T-helper 2 cell (primary cell): ENCODE measurements at places on chromosomes 5 and 9.

GRCh38 chr5:103394676-103395075, 136.1 kb downstream of the MACIR start:
- DNase-seq = no peak

DNA sequence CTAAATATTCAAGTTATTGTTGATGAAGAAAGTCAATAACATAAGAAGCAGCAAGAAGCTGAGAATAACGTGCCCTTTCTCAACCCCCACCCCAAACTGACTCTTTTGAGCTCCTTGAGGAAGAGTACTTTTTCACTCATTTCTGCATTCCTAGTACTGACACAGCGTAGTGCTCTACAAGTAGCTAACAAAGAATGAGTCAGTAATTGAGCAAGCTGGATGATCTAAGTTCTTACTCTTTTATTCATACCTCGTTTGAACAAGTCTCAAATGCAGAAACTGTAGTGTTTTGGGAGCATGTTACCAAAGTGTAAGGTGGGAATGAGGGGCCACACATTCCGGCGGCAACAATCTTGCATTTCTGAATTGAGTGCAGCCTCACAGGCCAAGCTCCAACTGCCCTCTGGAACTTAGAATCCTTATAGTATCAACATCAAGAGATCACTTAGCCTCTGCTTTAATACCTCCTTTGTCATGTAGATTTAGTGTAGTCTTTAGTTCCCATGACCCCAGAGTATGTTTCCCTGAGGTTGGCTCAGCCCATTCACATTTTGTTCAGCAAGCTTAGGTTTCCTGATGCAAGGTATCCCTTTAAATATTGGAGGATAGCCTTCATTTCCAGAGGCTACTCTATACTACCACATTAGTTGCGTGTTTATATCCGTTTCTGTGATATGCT, 152.0 kb downstream of the PRR16 start:
- DNase-seq = no peak

GRCh38 chr5:136890431-136891148, 525.2 kb upstream of the TRPC7 start:
- no peak for DNase-seq

- DNase-seq = peak; percentile 42
Observed at GRCh38 chr9:89408628-89409101, 89.2 kb downstream of the SEMA4D start.

DNA sequence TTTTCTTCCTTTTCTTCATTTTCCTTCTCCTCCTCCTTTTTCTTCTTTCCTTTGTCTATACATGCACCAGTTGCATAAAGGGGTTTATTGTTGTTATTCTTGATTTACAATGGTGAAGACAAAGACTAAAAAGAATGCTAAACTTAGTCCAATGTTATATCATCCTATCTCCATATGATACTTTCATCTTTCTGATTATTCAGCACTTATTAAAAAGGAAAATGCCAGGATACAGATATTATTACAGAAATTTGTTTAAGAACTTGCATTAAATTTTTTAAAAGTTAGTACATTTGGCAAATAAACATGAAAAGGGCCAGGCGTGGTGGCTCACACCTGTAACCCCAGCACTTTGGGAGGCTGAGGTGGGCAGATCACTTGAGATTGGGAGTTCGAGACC, 1074.9 kb downstream of the EFNA5 start:
- DNase-seq = no peak

DNA sequence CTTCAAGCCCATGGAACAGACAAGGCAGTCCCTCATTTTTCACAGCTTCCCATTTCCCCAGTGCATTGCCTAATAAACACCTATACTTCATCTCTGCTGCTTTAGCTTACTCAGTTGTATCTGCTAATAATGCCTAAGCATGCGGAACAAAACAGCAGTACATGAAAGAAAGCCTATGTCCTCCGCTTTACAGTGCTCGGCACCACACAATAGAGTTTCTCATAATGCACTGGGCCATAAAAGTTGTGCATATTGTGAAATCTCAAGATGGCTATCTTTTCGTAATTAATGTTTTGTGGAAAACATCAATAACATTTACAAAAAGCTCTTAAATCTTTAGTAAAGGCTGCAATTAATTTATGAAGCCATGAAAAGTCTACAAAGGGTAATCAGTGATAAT, 69.3 kb downstream of the DENND1A start:
- DNase-seq = no peak

DNA sequence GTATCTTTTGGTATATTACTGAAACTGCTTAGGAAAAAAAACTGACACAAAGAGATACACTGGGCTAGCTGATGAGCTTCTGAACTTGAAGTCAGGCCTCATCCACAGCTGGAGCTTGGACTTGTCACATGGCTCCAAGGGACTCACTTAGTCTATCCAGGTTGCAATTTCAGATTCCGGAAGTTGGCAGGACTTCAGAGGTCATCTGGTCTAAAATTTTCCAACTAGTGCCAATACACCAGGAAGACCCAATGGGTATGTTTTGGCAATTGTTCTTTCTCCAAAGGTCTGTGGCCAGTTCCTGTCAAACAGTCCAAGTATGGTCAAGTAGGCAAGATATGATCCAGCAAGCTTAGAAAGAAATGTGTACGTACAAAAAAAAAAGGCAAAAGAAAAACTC, 36.7 kb downstream of the MRPS27 start:
- no peak for DNase-seq

DNA sequence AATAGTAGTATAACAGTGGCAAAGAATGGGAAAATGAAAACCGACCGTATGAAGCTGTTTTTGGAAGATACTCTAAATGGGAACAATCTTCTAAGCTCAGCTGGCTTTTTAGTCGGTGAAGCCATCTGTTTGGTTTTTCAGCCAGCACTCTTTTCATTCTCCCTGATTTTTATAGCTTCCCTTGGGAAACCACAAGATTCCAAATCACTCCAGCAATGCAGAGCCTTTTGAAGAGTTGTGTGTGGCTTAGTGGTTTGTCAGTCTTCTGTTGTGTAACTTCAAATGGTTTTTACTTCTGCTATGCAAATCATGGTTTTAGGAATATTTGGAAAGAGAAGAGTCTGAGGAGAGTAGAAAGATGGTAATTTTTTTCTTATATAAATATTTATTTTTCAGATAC, 180.7 kb downstream of the KDM4C start:
- no peak for DNase-seq

GRCh38 chr5:84125216-84125615, 259.5 kb downstream of the EDIL3 start:
- DNase-seq = no peak

DNA sequence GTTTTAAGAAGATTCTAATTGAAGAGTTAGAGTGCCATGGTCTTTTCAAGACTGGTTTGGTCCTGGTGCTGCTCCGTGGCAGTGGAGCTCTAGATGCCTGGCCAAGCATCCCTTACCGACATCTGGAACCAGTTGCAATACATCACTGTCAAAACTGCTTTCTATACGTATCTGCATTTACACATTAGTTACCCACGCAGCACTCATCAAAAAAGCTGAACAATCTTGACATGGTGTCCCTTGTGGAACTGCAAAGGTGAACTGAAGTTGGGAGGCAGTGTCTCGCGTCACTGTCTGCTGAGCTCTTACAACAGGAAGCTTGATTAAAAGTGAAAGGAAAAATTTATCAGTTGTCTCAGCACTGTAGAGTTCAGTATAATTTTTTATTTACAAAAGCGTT, 82.6 kb downstream of the PBX3 start:
- peak; percentile 37 for DNase-seq

GRCh38 chr5:61816146-61816545, 484.1 kb downstream of the ZSWIM6 start:
- DNase-seq = no peak

DNA sequence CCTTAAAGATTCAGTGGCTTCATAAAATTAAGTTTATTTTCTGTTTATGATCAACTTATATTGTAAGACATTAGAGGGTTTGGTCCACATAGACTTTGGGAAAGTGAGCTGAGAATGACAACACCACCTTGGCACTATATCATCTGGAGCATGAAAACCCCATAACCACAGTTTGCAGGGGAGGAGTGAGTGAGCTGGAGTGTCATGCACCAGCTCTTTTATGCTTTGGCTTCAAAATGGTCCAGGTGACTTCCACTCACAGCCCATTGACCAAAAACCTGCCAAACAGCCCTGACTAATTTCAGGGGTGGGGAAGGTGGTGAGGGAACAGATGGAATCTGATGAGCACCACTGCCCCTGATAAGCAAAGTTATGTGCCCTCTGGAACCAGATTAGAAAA, 295.8 kb downstream of the DMRTA1 start:
- no peak for DNase-seq

DNA sequence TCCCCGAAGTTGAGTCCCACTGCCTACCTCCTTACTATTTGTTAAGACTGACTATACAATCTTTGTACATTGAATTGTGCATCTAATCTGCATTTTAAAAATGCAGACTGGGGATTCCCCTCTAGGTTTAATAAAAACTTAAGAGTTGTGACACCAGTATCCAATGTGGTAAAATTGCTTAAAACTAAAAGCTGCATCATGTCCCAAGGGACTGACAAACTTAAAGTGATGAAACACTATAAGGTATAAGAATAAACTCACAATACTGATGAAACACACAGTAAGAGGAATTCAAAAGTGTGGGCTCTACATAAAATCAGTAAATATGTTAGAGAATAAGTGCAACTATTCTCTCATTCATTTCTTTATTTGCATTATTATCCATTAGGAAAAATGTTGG, 1905.1 kb downstream of the MAT2B start:
- no peak for DNase-seq

- DNase-seq = no peak
Observed at GRCh38 chr5:73783828-73784227, 157.8 kb downstream of the ARHGEF28 start.

GRCh38 chr9:14350754-14351153, 36.8 kb upstream of the NFIB start:
- DNase-seq = no peak

DNA sequence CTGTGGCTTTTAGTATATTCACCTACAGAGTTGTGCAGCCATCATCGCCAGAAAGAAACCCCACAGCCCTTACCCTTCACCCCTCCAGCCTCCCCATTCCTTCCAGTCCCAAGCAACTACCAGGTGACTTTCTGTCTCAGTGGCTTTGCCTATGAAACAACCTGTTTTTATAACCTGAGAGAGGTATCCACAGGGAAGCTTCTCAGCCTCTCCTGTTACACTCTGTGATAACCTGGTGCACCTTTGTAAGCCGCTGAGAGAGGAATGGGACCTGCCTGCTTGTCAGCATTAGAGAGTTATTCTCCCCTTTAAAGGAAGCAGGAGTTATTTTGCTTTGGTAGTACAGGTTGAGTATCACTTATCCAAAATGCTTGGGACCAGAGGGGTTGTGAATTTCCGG, 93.6 kb downstream of the TRIO start:
- DNase-seq = no peak

DNA sequence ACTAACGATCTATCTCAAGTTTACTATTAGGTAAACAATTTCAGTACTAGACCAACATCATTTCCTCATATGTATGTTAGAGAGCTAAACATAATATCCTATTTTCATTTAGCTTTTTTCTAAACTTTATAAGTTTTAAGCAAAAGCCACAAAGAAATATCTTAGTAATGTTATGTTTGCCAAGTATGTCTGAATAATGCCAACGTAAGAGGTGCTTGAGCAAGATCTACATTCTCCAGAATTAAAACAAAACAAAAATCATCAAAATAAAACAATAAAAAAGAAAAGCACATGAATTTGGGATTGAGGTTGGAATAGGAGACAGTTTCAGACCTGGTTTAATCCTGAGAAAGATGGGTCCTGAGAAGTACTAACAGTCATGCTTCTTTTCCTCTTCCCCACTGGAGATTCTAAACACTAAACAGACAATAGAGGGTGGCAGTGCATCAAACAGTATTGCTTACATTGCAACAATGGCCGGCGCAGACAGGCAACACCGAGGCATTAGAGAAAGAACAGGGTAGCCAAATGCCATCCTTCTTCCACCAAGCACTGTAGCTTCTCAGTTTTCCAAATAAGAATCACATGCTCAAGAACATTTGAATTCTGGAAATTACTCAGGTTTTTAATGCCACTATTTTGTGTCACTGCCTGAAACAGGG, 33.6 kb downstream of the CSNK1A1 start:
- no peak for DNase-seq

DNA sequence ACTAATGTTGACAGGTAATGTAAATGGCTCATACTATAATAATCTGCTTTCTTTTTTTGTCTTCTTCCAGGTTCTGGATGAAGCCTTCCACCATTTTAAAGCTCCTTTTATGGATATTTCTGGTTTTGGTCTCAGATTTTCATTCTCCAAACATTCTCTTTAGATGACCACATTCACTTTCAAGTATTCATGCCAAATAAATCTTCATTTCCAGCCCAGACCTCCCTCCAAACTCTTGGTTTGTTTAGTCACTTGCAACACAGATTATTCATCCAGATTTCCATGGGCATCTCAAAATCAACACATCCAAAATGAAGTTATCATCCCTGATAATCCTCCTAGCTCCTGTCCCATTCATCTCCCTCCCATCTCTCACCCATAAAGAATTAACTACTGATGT, 40.3 kb upstream of the SVEP1 start:
- no peak for DNase-seq

DNA sequence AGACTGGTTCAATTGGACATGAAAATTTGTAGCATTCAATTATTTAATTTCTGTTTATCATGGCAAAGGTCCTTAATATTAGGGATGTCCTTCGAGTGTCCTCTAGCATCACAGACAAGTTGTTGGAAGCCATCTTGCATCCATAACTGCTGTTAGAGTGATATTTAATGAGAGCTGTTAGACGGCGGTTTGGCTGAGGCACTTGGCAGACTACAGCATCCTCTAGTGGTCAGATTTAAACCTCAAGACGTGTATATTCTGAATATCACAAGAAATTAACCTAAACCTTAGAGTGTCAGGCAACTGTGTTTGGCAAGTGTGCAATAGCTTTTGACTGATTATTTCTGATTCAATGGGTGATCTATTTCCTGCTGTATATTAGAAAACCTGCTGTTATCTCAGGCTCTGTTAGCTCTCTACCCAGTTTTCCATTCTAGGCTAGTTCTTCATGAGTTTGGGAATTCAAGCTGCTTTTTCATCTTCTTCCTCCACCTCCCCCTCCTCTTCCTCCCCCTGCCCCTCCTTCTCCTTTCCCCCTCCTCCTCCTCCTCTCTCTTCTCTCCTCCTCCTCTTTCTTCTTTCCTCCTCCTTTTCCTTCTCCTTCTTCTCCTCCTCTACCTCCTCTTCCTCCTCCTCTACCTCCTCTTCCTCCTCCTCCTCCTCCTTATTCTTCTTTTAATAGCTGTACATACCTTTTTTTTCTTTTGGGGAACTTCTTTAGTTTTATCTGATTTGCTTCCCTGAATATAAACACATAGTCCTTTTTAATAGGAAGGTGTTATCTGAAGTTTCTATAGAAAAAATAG, 8.6 kb downstream of the SPINK1 start:
- DNase-seq = peak; percentile 19

GRCh38 chr9:120257483-120257882, 322.5 kb downstream of the CDK5RAP2 start:
- no peak for DNase-seq

- DNase-seq = no peak
Observed at GRCh38 chr5:151703227-151703626, 16.5 kb upstream of the SPARC start.

- no peak for DNase-seq
Observed at GRCh38 chr9:38318759-38319495, 73.6 kb upstream of the ALDH1B1 start.

GRCh38 chr9:20463823-20464222, 158.5 kb downstream of the MLLT3 start:
- no peak for DNase-seq
